ENCODE measurements at places on chromosomes 16 and 17.

GRCh38 chr17:77462553-77463497, 322.1 kb downstream of the SEC14L1 start:
- no peak for DNase-seq

GRCh38 chr17:79098282-79098867, 23.8 kb downstream of the ENGASE start:
- DNase-seq: no peak

GRCh38 chr17:51065466-51065865, 55.2 kb downstream of the SPAG9 start:
- DNase-seq: no peak

DNA sequence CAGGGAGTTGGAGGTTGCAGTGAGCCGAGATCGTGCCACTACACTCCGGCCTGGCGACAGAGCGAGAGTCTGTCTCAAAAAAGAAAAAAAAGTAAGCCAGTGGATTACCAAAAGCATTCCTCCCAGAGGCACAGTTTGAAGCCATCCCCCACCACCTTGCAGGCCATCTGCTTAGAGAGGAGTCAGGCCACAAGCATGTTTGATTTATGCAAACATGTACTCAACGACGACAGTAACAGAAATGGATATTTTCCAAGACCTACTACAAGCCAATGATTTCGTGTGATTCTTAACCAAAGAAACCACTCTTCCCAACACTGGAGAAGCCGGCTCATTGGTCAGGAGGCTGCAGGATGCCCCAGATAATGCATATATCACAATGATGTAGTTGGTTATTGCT, 34.8 kb downstream of the MYH13 start:
- no peak for DNase-seq

DNA sequence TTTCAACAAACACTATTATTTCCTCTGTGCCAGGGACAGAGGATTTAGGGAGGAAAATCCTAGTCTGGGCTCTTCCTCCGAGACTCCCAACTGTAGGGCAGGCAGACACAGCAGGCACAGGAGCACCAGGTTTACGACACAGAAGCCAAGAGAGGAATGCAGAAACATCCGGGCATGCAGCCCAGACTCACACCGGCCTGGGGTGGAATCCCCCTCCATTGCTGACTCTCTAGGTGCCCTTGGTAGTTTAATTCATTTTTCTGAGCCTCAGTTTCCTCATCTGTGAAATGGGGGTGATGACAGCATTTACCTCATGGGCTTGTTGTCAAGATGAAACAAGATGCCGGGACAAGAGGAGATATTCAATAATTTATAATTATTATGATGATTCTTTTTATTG, 14.9 kb downstream of the CA4 start:
- DNase-seq: no peak

- no peak for DNase-seq
Measured at GRCh38 chr17:43680461-43680860, 18.7 kb upstream of the MEOX1 start.

GRCh38 chr17:7026471-7027115, 3.7 kb downstream of the BCL6B start:
- no peak for DNase-seq

- no peak for DNase-seq
Measured at GRCh38 chr16:30656974-30657865, 1.0 kb upstream of the FBRS start.

DNA sequence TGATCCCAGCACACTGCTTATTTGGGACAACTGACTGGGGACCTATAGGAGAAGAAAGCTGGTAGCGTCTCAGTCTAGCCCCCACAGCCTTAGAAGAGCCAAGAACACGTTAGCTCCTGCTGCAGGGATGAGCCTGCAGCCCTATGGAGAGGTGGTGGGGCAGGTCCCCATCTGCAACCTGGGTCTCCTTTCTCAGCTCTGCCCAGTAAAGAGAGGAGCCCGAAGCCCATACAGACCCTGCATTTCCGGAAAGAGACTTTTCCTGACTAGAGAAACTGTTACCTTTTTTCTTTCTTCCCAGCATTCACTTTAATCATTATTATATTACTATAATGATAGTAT, 788 bp downstream of the METTL22 start:
- DNase-seq: no peak

DNA sequence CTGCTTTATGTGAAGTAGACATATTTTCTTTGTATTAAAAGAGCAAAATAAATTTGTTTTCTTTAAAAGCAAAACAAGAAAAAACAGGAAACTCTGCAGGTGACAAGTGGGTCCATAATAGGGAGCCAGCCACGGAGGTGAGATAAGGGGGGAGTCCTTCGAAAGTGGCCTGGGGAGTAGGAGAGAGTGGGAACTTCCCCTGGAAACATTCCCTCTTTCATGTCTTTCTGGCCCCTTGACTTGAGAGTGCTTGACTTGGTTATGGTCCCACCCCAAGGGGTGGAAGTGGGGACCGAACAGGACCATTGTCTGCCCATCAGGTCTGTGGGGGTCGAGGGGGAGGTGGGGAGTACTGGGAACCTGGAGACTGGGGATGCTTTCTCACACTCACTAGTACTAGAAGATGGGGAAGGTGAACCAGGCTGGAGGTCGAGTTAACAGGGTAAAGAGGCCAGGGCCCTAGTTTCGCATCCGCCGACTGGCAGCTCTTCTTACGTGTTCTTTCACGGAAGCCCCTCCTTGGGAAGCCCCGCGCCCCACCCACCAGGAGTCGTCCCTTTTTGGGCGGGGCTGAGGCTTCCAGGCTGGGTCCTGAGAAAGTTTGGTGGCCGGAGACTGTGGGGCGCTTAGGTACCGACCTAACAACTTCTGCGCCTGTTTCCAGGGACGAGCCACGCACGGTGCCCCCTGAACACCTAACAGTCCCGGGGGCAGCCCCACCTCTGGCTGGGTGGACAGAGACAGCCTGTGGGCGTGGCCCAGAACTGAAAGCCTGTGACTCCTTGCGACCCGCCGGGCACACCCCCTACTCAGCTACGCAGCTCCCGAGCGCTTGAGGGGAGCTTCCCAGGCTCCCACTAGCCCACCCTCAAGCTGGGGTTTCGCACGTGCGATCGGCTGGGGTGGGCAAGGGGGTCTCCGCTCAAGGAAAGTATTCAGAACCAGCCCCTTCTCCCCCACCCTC, 790 bp downstream of the TRADD start:
- no peak for DNase-seq

DNA sequence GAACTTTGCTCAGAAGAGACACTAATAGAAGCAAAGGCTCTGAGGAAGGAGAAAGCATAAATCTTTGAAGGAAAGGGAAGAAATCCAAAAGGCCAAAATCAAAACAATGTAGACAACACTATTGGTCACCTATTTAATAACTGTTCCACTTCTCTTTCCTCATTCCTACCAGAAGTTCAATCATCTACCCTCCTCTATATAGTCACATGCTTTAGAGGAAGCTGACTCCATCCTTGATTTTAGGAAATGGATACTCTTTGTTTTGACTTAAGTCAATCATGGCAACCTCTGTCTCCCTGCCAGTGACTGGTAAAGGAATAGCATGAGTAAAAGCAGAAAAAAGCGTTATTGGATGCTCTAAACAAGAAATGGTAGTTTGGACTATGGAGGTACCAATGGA, 7.3 kb downstream of the BRIP1 start:
- DNase-seq: no peak

DNA sequence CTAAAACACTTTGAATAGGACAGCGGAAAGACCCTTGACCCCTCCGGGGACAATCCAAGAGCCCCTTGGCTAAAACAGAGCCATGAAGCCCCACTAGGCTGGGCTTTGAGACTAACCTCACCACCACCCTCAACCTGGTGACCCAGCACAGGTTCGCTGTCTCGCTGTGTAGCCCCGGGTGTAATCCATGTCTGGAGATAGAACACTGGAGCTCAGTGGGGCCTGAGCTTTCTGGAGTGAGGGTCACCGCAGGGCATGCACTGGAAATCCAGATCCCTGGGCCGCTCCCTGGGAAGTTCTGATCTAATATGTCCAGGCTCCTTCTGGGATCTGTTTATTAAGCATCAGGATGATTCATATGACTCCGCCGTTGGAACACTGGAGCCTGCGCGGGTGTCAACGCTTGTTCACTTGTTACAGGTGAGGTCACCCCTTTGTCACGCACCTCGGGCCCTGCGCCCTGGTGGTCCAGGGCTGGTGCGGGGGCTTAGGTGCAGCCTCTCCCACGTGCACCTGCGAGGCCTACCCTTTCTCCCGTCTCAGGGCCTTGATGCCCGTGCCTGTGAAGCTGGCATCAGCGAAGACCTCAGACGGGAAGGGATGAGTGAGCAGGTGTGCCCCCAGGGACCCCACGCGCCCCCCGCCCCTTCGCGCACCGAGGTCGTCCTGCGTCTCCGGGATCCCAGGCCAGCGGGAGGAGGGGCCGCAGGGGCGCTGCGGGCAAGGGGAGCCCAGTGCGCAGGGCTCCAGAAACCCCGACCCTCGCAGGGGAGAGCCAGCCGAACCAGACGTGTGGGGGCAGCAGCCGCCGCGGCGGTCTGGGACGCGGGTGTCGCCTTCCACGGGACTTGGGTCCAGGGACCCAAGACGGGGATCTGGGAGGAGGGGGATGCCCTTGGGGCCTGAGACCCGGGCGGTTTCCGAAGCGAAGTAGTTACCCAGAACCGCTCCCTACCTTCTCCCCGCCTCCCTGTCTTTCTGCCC, 224.1 kb upstream of the FOXF1 start:
- no peak for DNase-seq

- DNase-seq: no peak
Measured at GRCh38 chr16:26454102-26454501, 612.6 kb upstream of the C16orf82 start.

GRCh38 chr17:76382351-76382802, 2.0 kb upstream of the SPHK1 start:
- DNase-seq: no peak

DNA sequence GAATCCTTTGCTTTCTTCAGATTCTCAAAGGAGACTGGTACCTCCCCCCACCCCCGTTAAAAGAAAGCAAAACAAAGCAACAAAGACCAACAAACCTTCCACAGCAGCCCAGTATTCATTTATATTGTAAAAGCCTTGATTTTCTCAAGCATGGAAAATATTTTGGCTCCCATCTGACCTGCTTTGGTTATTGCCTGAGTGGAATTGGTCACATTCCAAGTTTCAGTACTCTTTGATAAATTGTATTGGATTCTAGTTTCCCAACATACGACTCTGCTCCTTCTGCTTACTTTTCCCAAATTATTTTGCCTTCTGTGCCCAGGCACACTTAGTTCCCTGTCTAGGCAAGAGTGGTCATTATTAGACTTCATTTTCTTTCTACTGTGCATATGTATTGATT, 1.3 kb downstream of the ABCC11 start:
- DNase-seq: no peak

DNA sequence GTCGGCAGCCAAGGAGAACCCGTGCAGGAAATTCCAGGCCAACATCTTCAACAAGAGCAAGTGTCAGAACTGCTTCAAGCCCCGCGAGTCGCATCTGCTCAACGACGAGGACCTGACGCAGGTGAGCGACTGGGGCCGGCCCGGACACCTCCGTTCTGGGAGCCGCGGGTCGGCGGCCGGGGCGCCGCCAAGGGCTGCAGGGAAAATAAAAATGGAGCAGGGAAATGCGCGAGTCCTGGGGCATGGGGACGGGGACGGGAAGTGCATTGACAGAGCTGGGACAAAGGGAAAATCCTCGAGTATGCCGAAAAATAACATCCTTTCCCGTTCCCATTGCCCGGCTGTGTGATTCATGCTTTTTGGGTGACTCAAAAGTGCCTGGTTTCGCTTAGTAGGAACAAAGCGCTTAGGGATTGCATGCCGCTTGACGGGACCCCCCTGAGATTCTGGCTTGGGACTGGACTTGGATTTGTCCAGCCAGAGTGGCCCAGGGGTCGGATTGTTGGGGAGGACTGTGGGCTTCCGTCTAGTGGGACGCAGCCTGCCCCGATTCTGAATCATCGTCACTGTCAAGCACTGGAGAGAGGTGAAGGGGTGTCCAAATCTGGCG, 699 bp downstream of the MPRIP start:
- no peak for DNase-seq

DNA sequence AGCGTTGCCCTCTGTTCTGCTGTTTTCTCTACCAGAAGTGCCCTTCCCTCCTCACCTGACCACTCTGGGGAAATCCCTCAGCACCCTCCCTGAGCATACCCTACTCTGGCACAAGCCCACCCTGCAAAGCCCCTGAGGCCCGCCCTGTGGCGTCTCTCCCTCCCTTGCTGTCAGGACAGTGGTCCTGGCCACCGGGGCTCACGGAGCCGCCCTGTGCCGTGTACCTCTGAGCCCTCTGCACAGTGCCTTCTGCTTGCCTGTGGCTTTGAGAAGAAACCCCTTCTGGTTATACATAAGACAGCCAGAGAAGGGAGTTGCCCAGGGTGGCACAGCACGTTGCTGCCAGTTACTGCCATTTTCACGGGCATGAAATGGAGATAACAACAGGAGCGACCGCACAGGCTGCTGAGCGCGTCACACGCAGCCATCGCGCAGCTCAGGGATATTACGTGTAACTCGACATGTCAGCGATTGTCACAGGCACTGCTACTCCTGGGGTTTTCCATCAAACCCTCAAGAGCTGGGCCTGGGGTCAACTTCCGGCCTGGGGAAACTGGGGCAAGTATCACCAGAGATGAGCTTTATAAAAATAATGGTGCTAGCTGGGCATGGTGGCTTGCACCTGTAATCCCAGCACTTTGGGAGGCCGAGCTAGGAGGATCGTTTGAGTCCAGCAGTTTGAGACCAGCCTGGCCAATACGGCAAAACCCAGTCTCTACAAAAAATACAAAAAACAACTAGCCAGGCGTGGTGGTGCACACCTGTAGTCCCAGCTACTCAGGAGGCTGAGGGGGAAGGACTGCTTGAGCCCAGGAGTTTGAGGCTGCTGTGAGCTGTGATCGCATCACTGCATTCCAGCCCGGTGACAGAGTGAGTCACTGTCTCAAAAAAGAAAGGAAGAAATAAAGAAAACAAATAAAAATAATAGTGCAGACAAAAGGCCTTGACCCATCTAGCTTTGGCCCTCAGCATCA, 14.8 kb downstream of the SCGB1C2 start:
- no peak for DNase-seq

- DNase-seq: no peak
Measured at GRCh38 chr16:64312980-64313379, 808.9 kb downstream of the CDH11 start.

GRCh38 chr17:67011527-67012175, 32.7 kb upstream of the CACNG1 start:
- no peak for DNase-seq

- no peak for DNase-seq
Measured at GRCh38 chr16:56373003-56373402, 52.3 kb downstream of the AMFR start.

DNA sequence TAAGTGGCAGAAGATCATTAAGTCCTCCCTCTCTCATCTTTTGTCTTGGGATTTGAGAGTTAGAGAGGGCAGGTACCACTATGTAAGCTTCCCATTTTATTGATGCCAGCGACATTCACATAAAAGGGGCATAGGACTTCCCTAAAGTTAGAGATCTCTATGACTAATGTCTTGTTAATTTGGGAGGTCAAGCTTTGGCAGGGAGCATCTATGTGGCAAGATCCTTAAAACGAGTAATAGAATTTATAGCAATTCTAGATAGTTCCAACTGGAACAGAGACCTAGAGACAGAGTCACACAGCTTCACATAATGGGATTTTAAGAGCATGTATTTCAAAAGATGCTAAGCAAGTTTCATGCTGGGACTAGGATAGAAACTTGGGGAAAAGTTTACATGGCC, 308.0 kb downstream of the MAP2K6 start:
- DNase-seq: no peak
